Activated T-cell treated with anti-CD3 and anti-CD28 coated beads for 48 hours (primary cell): ENCODE measurements at places on chromosomes 13 and 19.

DNA sequence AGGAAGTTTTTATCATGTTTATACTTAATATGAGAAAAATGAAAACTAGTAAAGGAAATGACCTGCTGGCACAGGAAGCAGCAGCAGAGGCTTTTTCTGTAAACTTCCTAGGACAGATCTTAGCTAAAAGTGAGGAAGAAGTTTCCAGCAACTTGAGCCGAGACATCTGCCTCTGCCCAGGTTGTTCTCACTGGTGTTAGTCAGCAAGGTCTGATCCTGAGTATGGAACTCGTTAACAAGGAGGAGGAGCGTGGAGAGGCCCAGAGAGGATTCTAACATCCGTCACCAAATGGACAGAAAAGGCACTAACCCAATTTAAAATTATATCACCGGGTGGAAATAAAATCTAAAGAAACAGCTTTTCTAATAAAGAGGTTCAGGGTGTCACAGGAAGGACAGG, 43.6 kb downstream of the PHF11 start:
- DNase-seq, result no peak

DNA sequence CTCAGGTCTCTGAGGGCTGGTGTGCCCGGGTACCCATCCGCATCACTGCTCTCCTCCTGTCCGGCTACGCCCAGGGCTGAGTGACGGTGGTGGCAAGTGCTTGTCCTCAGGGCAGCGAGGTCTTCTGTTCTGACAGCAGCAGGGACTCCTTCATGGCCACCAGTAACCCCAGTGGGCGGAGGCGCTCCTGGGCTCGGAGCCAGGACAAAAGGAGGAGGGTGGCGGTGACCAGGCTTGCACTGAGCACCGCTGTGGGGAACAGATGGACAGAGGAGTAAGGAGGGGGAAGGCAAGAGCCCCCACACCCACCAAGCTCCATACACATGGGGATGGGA, 5.8 kb downstream of the CD320 start:
- no peak for DNase-seq

- DNase-seq, result no peak
Measured at GRCh38 chr13:45258334-45258675, 57.5 kb upstream of the KCTD4 start.

- peak; percentile 77 for DNase-seq
Measured at GRCh38 chr19:10644260-10645007, 9.7 kb upstream of the ILF3 start.

DNA sequence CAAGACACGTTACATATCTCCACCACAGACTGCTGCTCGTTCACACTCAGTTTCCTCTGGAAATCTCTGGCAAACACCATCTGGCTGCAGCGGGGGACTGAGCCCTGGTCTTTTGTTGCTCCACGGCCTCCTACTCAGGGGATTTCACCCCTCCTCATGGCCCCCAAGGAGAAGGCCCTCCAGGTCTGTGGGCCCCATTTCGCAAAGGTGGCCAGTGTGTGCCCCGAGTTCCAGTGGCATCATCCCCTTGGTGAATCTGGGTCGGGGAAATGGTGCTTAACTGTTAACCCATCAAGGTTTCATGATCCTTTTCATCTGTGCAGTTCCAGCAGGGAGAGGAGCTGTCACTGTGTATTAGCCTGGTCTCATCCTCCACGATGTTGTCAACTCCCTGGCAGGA, 235.4 kb upstream of the MAB21L1 start:
- no peak for DNase-seq

- no peak for DNase-seq
Measured at GRCh38 chr13:20342311-20342710, 110.2 kb upstream of the GJB6 start.

DNA sequence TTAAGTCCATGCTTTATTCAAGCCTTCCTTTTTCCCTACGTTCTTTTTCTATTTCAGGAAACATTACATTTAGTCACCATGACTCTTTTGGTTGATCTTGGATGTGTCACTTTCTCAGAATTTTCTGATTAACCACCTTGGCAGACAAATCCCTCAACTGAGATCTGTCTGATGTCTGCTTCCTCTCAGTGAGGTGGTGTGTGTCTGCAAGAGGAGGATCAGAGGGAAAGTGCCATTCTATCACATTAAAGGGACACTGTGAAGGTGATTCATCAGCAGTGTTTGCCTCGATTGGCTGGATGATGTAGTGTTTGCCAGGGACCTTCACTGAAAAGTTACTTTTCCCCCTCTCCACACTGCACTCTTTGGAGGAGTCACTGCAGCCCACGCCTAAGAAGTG, 3.0 kb upstream of the CCNP start:
- DNase-seq, result no peak

DNA sequence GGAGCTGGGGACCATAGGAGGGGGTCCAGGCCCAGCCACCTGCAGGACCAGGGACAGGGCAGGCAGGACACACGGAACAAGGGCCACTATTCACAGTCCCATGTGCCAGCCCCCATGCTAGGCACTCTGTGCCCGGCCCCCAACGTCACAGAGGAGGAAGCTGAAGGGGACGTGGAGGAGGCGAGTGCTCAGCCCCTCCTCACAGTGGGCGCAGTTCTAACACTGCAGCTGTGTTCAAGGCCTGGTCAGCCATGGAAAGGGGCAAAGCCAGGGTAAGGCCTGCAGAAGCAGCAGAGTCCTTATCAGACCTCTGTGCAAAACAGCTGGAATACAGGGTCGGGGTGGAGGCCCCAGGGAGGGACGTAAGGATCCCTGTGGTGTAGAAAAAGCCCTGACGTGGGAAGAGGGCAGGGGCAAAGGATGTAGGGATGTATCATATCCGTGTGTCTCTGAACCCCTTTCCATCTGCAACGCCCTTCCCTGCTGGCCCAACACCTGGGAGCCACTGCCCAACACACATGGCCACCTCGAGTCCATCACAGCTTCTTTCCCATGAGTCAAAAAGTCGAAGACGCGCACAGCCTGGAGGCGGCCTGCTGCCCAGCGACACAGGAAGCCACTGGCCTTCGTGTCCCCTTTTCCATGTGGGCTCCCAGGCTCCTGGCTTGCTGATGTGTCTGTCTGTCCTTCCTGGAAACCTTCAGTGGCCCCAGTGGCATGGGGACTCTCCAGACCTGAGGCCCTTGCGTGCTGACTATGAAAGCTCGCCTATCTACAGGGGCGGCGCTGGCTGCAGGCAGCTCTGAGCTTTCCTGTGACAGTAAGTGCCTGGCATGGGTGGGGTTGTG, 28.0 kb downstream of the SH3GL1 start:
- DNase-seq, result no peak

- DNase-seq, result peak; percentile 83
Measured at GRCh38 chr19:10478903-10479384, 24.2 kb downstream of the KEAP1 start.

- no peak for DNase-seq
Measured at GRCh38 chr13:40923867-40924266, 95.2 kb downstream of the ELF1 start.

- no peak for DNase-seq
Measured at GRCh38 chr13:84121456-84121855, 239.2 kb upstream of the SLITRK1 start.

- no peak for DNase-seq
Measured at GRCh38 chr19:39200803-39201115, 3.3 kb downstream of the SYCN start.

- DNase-seq, result no peak
Measured at GRCh38 chr13:97932647-97933046, 20.8 kb upstream of the IPO5 start.
